ENCODE measurements at places on chromosomes 6 and 20. TPM values are rescaled to one million over a fixed set of nuclear protein-coding genes. Genes with fewer than 3 reads are reported as not detected.

GRCh38 chr6:89637960-89638319, 607 bp downstream of the LYRM2 start:
- peaks cover 14% of the 10 kb centered on the region for H3K4me1 ChIP-seq
- no peak for DNase-seq
- peak overlapping the region; percentile 97 for H3K27ac ChIP-seq
- peaks cover 11% of the 10 kb centered on the region for H3K36me3 ChIP-seq
- peak overlapping the region; percentile 84 for H3K4me3 ChIP-seq

DNA sequence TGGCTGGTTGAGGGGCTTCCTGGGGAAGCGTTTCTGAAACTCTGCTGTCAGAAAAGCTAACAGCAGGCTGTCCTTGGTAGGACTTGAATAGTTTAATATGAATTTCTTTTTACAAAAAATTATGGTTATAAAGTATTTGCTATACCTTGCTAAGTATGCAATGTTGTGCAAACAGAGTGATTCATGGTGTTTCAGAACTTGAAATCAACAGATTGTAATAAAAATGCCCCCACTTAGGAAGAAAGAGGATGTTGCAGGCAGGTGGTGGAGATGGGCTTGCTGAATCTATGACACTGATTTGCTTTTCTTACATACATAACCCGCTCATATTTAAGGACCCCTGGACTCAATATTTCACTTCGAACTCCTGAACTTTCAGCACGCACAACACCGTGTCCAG, 211.6 kb downstream of the THBS2 start:
- H3K4me3 ChIP-seq = no peak overlapping the region
- H3K27ac ChIP-seq = no peak overlapping the region
- no peak for DNase-seq
- H3K4me1 ChIP-seq = peaks cover 2% of the 10 kb centered on the region
- peaks cover 68% of the 10 kb centered on the region for H3K27me3 ChIP-seq

GRCh38 chr20:21554985-21555384, 41.1 kb upstream of the NKX2-2 start:
- H3K36me3 ChIP-seq = no peaks in the 10 kb centered on the region
- no peak overlapping the region for H3K4me3 ChIP-seq
- peaks cover 38% of the 10 kb centered on the region for H3K27me3 ChIP-seq
- H3K27ac ChIP-seq = no peak overlapping the region
- H3K4me1 ChIP-seq = peaks cover 4% of the 10 kb centered on the region

GRCh38 chr6:44800171-44800783, 412.8 kb downstream of the CDC5L start:
- no peak overlapping the region for H3K4me3 ChIP-seq
- peaks cover 13% of the 10 kb centered on the region for H3K4me1 ChIP-seq
- no peak for DNase-seq

- no peaks in the 10 kb centered on the region for H3K4me1 ChIP-seq
- H3K36me3 ChIP-seq = no peaks in the 10 kb centered on the region
- no peak for DNase-seq
- H3K27ac ChIP-seq = no peak overlapping the region
- H3K4me3 ChIP-seq = no peak overlapping the region
Observed at GRCh38 chr6:71199736-71200135, 88.9 kb upstream of the OGFRL1 start.

- H3K27ac ChIP-seq = peak overlapping the region; percentile 89
- peaks cover 27% of the 10 kb centered on the region for H3K4me1 ChIP-seq
- H3K36me3 ChIP-seq = no peaks in the 10 kb centered on the region
- DNase-seq = no peak
Observed at GRCh38 chr6:33592595-33593413, 12.7 kb upstream of the BAK1 start.

NFATC2 gene
- total RNA-seq = 10.1 TPM

ZSCAN12 gene
- 17.5 TPM for total RNA-seq

- no peak overlapping the region for H3K4me3 ChIP-seq
- H3K27ac ChIP-seq = no peak overlapping the region
- DNase-seq = no peak
- H3K36me3 ChIP-seq = peaks cover 1% of the 10 kb centered on the region
Observed at GRCh38 chr6:8182902-8183665, 80.7 kb upstream of the EEF1E1 start.

GRCh38 chr6:42104095-42104803, 38.2 kb downstream of the C6orf132 start:
- H3K27me3 ChIP-seq = no peaks in the 10 kb centered on the region
- DNase-seq = peak; percentile 59
- H3K36me3 ChIP-seq = peaks cover 4% of the 10 kb centered on the region
- H3K27ac ChIP-seq = no peak overlapping the region
- H3K4me3 ChIP-seq = peak overlapping the region; percentile 56
- peaks cover 15% of the 10 kb centered on the region for H3K4me1 ChIP-seq

DNA sequence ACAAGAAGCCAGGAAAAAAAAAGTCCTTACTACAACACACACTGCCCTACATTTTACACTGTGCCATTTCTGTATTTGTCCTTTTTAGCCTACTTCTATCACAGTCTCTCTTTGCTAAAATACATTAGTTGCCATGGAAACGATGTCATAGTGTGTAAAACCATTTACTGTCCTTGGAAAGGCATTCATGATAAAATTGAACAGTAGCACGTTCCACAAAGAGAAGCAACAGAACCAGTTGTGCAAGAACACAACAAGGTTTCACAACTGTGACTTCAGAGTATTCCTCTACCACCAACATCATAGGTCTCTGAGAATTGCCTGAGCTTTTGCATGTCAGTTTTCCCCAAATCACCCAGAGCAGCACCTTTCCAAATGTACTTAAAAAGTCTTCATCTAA, 20.5 kb downstream of the FYN start:
- no peak for DNase-seq
- peaks cover 32% of the 10 kb centered on the region for H3K4me1 ChIP-seq
- H3K4me3 ChIP-seq = no peak overlapping the region
- no peak overlapping the region for H3K27ac ChIP-seq
- H3K36me3 ChIP-seq = no peaks in the 10 kb centered on the region
- no peaks in the 10 kb centered on the region for H3K27me3 ChIP-seq

ROS1 gene
- total RNA-seq = 0.22 TPM

GRCh38 chr6:30691208-30691847, 544 bp upstream of the NRM start:
- H3K4me1 ChIP-seq = peaks cover 31% of the 10 kb centered on the region
- peak overlapping the region; percentile 79 for H3K27ac ChIP-seq
- no peak for DNase-seq

- no peaks in the 10 kb centered on the region for H3K36me3 ChIP-seq
- no peaks in the 10 kb centered on the region for H3K27me3 ChIP-seq
- no peak overlapping the region for H3K27ac ChIP-seq
- DNase-seq = no peak
Observed at GRCh38 chr6:150452428-150453243, 83.8 kb downstream of the IYD start.

MRPS18B gene
- total RNA-seq = 28.2 TPM

- H3K4me1 ChIP-seq = no peaks in the 10 kb centered on the region
- no peak for DNase-seq
- H3K27me3 ChIP-seq = no peaks in the 10 kb centered on the region
- no peak overlapping the region for H3K27ac ChIP-seq
- H3K4me3 ChIP-seq = no peak overlapping the region
- no peaks in the 10 kb centered on the region for H3K36me3 ChIP-seq
Observed at GRCh38 chr6:38503032-38503773, 136.5 kb downstream of the BTBD9 start.

- H3K4me3 ChIP-seq = peak overlapping the region; percentile 7
- peaks cover 4% of the 10 kb centered on the region for H3K4me1 ChIP-seq
- peaks cover 23% of the 10 kb centered on the region for H3K36me3 ChIP-seq
- H3K27me3 ChIP-seq = peaks cover 59% of the 10 kb centered on the region
Observed at GRCh38 chr20:21391185-21391971, 5.9 kb downstream of the NKX2-4 start.

MEI4 gene
- 2.6 TPM for total RNA-seq

LY6G6C gene
- total RNA-seq = 1.3 TPM

- H3K27me3 ChIP-seq = no peaks in the 10 kb centered on the region
- DNase-seq = no peak
- H3K4me1 ChIP-seq = peaks cover 7% of the 10 kb centered on the region
- H3K36me3 ChIP-seq = peaks cover 5% of the 10 kb centered on the region
- no peak overlapping the region for H3K4me3 ChIP-seq
Observed at GRCh38 chr6:6951355-6951754, 156.4 kb upstream of the RREB1 start.

FAXC gene
- total RNA-seq = 23.9 TPM

DNA sequence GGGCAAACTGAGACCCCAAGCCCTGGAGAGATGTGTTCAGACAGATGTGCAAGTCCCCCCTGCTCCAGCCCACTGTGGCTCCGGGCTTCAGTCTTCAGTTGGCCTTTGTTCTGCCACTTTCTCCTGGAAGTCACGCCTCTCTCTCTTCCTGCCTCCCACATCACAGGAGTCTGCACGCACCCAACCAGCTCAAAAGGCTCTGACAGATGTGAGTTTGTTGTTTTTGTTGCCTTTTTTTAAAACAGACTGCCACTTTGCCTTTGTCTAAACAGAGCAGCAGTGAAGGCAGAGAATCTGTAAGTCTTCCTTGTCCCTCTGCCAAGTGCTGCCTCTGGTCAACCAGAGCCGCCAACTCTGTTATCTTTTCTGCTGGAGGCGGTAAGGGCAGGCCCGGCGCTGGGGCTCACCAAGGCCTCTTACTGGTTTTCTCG, 149.7 kb downstream of the TFAP2C start:
- no peaks in the 10 kb centered on the region for H3K36me3 ChIP-seq
- no peak overlapping the region for H3K4me3 ChIP-seq
- H3K4me1 ChIP-seq = peaks cover 2% of the 10 kb centered on the region
- no peak overlapping the region for H3K27ac ChIP-seq

GRCh38 chr6:125570526-125570925, 178.9 kb upstream of the HEY2 start:
- H3K27ac ChIP-seq = no peak overlapping the region
- H3K27me3 ChIP-seq = no peaks in the 10 kb centered on the region
- H3K36me3 ChIP-seq = no peaks in the 10 kb centered on the region
- no peaks in the 10 kb centered on the region for H3K4me1 ChIP-seq
- DNase-seq = no peak

DNA sequence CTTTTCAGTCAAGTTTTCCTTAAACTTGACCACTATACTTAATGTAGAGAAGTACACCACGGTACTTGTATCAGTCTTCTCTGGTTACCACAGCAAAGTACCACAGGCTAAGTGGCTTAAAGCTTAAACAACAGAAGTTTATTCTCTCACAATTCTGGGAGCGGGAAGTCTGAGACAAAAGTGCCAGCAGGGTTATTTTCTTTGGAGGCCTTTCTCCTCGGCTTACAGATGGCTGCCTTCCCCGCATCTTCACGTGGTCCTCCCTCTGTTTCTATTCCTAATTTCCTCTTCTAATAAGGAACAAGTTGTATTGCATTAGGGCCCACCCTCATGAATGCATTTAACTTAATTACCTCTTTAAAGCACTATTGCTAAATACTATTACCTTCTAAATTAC, 258.0 kb downstream of the PLCB1 start:
- H3K27me3 ChIP-seq = no peaks in the 10 kb centered on the region
- no peak for DNase-seq
- H3K4me3 ChIP-seq = no peak overlapping the region
- H3K27ac ChIP-seq = no peak overlapping the region
- peaks cover 24% of the 10 kb centered on the region for H3K4me1 ChIP-seq

DNA sequence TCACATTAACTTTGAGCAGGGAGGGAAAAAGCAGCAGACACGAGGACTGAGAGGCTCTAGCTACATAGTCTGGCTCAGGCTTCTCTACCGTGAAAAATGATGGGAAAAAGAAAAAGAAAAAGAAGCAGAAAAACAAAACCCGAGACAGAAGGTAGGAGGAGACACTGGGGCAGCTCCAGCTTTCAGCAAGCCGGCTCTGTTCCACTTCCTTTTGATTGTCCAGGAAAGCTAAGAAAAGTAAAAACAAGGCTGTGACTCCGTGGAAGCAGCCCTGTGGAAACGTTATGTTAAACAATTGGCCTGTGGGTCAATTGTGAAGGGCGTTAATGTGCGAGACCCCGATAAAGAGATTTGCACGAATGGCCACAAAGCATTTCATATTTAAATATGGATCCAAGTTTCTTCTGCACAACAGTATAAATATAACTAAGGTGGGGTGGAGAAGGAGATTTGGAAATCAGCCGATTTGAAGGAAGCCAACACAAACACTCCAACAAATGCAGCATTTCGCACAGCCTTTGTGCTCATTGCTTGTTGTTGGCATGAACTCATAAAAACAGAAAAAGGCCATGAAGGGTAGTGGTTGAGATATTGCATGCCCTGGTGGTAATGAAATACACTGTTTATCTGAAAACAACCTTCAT, 236.9 kb upstream of the JAG1 start:
- H3K36me3 ChIP-seq = no peaks in the 10 kb centered on the region
- H3K27ac ChIP-seq = peak overlapping the region; percentile 9
- peaks cover 4% of the 10 kb centered on the region for H3K4me1 ChIP-seq
- H3K4me3 ChIP-seq = no peak overlapping the region
- DNase-seq = no peak
- no peaks in the 10 kb centered on the region for H3K27me3 ChIP-seq

DNA sequence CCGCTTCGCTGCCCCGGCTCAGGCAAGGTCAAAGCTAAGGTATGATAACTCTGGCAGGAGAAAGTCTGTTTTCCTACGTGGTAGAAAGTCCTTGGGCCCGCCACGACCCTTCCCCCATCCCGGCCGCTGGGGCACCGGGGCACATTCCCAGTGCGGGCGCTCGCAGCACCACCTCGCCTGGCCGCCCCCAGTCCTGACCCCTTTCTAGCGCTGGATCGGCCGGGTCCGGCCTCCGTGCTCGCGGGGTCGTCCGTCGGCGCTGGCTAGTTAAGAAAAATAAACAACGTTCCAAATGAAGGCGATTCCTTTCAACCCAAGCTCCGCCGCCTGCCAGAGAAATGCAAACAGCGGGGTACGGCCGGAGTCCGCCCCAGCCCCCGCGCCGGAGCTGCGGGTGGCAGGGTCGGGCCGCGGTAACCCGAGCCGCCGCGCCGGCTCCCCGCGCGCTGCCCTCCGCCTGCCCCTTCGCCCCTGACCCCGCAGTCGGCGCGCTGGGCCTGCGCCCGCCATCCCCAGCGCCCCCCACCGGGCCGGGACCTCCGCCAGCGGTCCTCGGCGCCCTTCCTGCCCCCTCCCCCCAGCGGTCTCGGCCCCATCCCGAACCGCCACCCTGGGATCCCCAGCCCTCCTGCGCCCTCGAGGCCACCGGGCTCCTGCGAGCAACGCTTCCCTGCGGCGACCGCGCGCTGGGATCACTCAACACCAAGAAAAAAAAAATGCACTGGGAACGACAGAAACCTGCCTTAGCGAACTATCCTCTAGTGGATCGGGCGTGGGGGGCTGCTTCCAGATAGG, 37.6 kb downstream of the NCR2 start:
- H3K27ac ChIP-seq = no peak overlapping the region
- peaks cover 31% of the 10 kb centered on the region for H3K4me1 ChIP-seq
- peak; percentile 18 for DNase-seq
- H3K36me3 ChIP-seq = no peaks in the 10 kb centered on the region

GRCh38 chr6:138242987-138243592, 24.8 kb upstream of the PBOV1 start:
- no peak overlapping the region for H3K4me3 ChIP-seq
- H3K36me3 ChIP-seq = peaks cover 3% of the 10 kb centered on the region
- H3K27me3 ChIP-seq = no peaks in the 10 kb centered on the region
- no peak for DNase-seq

GRCh38 chr20:47108994-47109393, 214.4 kb downstream of the EYA2 start:
- no peak overlapping the region for H3K4me3 ChIP-seq
- peaks cover 2% of the 10 kb centered on the region for H3K36me3 ChIP-seq
- no peaks in the 10 kb centered on the region for H3K27me3 ChIP-seq
- no peak overlapping the region for H3K27ac ChIP-seq

METTL24 gene
- 10.0 TPM for total RNA-seq

- no peak for DNase-seq
- H3K27me3 ChIP-seq = no peaks in the 10 kb centered on the region
- H3K36me3 ChIP-seq = no peaks in the 10 kb centered on the region
- H3K4me3 ChIP-seq = peak overlapping the region; percentile 81
- H3K4me1 ChIP-seq = peaks cover 17% of the 10 kb centered on the region
- H3K27ac ChIP-seq = peak overlapping the region; percentile 87
Observed at GRCh38 chr6:26232940-26233648, 131.9 kb upstream of the BTN3A2 start.
